ENCODE measurements at places on chromosomes 5 and 9. TPM values are rescaled to one million over a fixed set of nuclear protein-coding genes. Genes with fewer than 3 reads are reported as not detected.

The INSYN2B gene
- polyA plus RNA-seq = 0.12 TPM

The ADAMTS12 gene
- not detected for polyA plus RNA-seq

The SPARC gene
- polyA plus RNA-seq = not detected

The FBXW2 gene
- polyA plus RNA-seq = 31.5 TPM

The C5orf63 gene
- polyA plus RNA-seq = 4.3 TPM

The GABRA6 gene
- not detected for polyA plus RNA-seq

The PCDHGA8 gene
- polyA plus RNA-seq = not detected
